CD8-positive, alpha-beta T cell (primary cell): ENCODE measurements at places on chromosomes 3 and 15.

GRCh38 chr3:64685800-64686445, 1.9 kb downstream of the ADAMTS9 start:
- no peak for DNase-seq

DNA sequence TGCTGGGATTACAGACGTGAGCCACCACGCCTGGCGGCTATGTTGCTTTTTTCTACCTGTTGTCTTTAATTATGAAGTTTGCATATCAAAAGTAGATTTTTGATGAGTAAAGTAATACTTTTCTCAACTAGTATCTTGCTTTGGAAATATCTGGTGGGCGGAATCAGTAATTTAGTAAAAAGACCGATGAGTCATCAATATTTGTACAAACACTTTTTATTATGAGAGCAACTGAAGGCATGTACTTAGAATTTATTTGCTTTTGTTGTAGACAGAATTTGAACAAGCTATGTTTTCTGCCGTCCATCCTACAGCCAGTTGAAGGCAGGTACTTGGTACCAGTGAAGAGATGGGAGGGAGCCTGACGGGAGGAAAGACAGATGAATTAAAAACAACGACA, 164.7 kb downstream of the ADAMTSL3 start:
- DNase-seq: no peak

GRCh38 chr15:68599560-68600071, 20.8 kb downstream of the CORO2B start:
- no peak for DNase-seq

DNA sequence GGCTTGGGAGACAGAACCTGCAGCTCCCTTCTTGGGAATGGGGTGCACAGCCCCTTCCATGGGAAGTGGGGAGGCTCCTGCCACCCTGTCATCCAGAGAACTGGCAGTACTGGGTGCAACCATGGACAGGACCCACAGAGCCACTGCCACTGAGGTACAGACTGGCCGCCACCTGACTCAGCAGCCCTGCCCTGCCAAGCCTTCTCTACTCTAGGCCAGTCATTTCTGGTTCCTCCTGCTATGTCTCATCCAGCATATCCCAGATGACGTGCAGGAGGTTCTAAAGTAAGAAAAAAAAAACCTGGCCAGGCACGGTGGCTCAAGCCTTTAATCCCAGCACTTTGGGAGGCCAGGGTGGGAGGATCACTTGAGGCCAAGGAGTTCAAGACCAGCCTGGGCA, 76.9 kb upstream of the RPL32 start:
- DNase-seq: no peak

GRCh38 chr3:38528457-38528856, 32.3 kb downstream of the EXOG start:
- DNase-seq: no peak

GRCh38 chr15:98347001-98347400, 301.3 kb upstream of the IGF1R start:
- DNase-seq: no peak

DNA sequence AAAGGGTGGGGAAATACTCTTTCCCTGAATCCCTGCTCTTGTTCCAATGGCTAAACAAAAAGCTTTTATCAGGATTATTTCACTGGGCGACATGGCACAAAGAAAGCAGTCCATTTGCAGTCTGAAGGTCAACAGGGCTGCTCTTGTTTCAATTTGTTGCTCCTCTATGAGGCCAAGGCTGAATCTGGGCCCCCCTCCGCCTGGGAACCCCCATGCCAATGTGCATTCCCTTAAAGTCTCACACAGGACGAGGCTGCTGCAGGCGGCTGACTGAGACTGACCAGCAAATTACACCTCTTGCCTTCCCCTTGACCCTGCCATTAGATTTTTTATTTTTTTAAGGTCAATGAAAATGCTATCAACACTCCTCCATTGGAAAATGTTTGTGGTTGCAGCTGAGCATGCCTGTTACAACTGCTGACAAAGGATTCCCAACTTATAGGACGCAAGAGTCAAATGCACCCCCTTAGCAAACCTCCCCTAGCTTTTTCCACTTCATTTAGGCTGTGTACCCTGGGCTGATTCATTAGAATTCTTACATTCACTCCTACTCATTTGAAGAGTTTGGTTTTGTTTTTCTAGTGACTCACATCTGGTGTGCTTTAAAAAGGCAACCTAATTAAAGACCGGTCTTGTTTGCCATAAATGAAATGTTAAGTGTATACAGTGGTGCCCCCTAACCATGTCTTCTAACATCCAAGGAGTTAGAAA, 60.8 kb upstream of the ARHGEF3 start:
- DNase-seq: no peak

GRCh38 chr3:49518016-49518415, 36.3 kb upstream of the BSN start:
- DNase-seq: no peak

GRCh38 chr3:140429791-140430190, 248.1 kb upstream of the TRIM42 start:
- no peak for DNase-seq

DNA sequence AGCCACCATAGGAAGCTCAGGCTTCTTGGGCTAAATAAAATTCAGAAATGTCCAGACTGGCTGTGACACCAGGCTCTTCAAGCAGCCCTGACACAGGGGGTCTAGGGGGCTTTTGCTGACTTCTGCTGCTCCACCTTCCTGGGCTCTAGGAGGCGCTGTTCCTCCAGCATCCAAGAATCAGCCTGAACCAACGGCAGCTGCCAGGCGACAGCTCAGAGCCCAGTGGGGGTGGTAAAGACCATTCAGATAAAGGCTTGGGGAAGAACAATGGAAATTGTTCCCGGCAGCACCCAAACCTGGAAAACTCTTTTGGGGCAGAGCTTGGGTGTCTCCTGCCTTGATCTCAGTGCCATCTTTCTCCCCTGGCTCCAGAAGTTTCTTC, 21.6 kb upstream of the PSTPIP1 start:
- DNase-seq: peak; percentile 39

GRCh38 chr3:115814778-115815380, 191.6 kb downstream of the GAP43 start:
- DNase-seq: peak; percentile 76

DNA sequence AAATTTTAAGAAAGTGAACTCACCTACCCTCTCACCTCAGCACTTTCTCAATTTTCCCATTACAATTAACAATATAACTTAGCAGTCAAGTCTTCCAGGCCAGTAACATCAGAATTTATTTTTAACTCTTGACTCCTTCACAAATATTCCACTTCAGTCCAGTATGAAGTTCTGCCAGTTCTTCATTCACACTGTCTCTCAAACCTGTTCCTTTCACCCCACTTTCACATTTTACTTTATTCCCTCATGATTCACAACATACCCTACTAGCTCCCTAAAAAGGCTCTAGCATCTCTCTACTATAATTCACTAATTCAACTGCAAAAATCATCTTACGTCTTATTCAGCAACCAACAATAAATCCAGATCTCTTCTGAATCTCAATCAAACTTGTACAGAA, 3.8 kb downstream of the GSK3B start:
- DNase-seq: no peak

DNA sequence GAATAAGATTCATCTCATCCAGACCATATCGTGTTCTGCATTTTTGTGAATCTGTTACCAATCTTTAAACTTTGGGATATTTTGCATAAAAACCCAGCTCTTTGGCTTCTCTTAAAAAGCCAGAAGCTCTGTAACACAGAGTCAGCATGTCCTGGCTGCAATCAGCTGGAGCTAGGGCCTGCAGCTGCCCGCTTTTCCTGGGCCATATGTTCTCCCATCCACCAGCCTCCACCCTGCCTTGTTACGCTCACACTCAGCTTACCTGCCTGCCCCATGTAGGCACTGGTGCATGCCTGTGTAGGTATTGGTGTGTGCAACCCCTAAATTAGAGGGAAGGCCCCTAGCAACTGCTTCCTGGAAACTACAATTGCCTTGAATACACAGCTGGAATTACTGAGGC, 48.2 kb downstream of the CRYGS start:
- DNase-seq: no peak

- no peak for DNase-seq
Observed at GRCh38 chr3:184588776-184589175, 27.2 kb downstream of the EPHB3 start.

DNA sequence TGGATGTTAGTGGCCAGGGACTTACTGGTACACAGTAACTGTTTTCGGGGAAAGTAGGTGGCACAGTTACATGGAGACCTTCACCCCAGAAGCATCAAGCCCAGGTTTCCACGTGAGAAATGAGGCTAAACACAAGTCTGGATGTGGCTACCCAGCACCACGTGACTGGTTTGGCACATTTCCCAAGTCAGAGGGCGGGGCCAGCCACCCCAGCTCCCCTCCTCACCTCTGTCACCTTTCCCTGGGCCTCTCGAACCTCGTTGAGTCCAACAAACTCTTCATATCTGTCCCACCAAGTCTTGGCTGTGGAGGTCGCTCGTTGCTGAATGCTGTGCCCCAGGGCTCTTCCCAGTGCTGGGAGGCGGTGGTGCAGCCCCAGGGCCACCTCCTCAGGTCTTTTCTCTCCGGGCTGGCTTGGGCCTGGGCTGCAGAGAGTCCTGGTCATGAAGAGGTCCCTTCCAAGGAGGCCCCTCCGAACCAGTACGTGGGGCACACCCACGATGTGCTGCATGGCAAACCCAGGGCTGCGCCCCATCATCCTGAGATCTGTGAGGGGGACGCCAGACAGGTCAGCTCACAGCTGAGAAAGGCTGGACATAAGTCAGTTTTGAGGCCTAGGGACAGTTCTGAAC, 4.8 kb upstream of the PLXNB1 start:
- DNase-seq: no peak

DNA sequence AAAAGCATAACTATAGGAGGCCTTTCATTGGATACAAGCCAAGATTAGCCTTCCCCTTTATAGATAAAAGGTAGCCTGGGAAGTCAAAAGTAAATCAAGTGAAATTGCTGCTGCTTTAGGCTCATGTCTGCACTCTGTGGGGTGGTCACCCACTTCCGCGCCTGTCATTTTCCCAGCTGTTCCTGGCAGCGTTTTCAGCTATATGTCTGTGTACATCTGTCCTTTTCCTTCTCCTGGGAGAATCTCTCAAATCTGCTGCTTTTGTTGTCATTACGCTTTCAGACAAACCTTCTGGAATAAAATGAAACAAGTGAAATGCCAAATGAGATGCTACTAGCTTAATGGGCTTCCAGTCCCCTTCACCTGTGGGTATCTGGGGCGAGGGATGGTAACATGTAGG, 211.8 kb downstream of the MCTP2 start:
- DNase-seq: no peak

- no peak for DNase-seq
Observed at GRCh38 chr3:149442851-149443544, 31.5 kb upstream of the TM4SF4 start.

GRCh38 chr3:66370179-66370578, 130.6 kb downstream of the LRIG1 start:
- no peak for DNase-seq

GRCh38 chr3:110198717-110199587, 861.6 kb upstream of the DPPA4 start:
- peak; percentile 1 for DNase-seq
